SK-N-SH (cell line): ENCODE measurements at places on chromosomes 1 and 21. TPM values are rescaled to one million over a fixed set of nuclear protein-coding genes. Genes with fewer than 3 reads are reported as not detected.

The TRIM46 gene
- 12.3 and 12.7 TPM in 2 replicates for polyA plus RNA-seq

The HIVEP3 gene
- 6.2 and 6.4 TPM in 2 replicates for polyA plus RNA-seq

The DCST1 gene
- polyA plus RNA-seq = not detected in 2 replicates

The TMEM9 gene
- 126 and 160 TPM in 2 replicates for polyA plus RNA-seq

The DNASE2B gene
- 0.03 TPM in 1 of 2 replicates, not detected in the other for polyA plus RNA-seq

The PRAMEF9 gene
- polyA plus RNA-seq = not detected in 2 replicates

The SMIM11 gene
- 15.0 and 21.6 TPM in 2 replicates for polyA plus RNA-seq

The TEKT2 gene
- 1.0 and 1.2 TPM in 2 replicates for polyA plus RNA-seq
